ENCODE measurements at places on chromosomes 7 and 10.

DNA sequence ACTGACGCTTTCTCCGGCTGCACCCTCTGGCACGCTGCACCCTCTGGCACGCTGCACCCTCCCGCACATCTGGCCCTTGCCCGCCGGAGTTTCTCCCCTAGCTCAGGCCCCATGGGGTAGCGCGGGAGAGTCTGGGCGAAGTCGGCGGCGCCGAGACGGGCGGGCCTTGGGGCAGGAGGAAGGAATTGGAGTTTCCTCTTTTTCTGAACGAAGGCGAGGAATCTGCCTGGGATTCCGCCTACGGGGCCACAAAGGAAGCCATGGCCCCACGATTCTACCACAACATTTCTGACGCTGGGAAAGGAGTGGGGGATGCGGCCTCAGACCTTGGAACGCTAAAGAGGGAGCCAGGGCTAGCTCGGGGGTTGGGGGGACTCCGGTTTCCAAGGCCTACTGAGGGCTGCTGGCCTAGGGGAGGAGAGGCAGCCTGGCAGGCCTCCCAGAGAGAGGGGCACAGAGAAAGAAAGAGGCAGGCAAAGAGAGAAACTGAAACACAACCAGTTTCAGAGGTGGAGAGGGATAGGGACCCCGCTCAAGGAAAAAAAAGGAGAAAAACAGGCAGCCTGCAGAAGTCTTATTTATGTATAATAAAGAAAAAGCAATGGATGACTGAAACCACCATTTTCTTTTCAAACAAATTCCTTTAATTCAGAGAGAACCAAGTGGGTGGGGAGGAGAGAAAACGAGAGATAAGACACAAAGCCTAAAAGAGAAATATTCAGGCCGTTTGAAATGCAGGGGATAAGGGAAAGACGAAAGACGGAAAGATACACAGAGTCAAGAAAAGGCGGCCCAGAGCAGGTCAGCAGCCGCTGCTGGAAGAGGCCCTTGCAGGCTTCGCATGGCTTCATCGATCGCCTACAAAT is 4.3 kb downstream of the TLX1 start:
- DNase-seq: no peak

GRCh38 chr10:93565446-93565845 is 1.0 kb upstream of the FFAR4 start:
- DNase-seq: no peak

- DNase-seq: no peak
These were observed 6.5 kb upstream of the SNX10 start for GRCh38 chr7:26284995-26285632.

GRCh38 chr7:8434290-8435002 is 1.0 kb downstream of the NXPH1 start:
- no peak for DNase-seq

DNA sequence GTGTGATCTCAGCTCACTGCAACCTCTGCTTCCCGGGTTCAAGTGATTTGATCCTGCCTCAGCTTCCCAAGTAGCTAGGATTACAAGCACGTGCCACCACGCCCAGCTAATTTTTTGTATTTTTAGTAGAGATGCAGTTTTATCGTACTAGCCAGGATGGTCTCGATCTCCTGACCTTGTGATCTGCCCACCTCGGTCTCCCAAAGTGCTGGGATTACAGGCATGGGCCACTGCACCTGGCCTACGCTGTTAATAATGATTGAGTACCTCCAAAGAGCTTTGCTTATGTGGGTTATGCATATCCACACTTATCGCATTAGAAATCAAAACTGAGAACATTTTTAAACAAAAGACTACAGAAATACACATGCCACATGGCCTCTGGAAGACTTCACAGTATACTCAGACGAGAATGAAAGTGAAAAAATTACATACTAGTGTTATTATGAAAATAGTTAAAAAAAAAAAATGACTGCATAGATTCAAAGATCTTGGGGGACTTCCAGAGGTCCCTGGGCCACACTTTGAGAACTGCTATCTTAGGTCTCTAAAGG is 25.4 kb downstream of the RPP38 start:
- DNase-seq: no peak

- no peak for DNase-seq
These were observed 5.9 kb upstream of the IL6 start for GRCh38 chr7:22720791-22721786.

DNA sequence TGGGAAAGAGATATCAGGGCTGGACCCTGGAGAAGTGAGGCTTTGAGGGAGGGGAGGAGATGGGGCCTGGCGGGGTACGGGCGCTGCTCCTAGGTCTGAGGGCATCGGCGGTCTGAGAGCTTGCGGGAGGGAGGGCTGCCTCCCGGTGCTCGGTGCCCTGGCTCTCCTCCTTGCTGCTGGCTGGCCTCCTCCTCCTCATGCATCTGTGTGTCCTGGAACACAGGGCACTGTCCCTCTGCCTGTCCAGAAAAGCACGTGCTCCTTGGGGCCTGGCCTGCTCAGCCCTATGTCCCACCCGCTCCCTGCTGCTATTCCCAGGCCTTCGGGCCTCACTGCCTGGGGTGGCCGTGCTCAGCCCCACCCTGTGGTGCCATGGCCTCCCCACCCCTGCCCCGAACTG is 166.9 kb downstream of the RNF216 start:
- no peak for DNase-seq

DNA sequence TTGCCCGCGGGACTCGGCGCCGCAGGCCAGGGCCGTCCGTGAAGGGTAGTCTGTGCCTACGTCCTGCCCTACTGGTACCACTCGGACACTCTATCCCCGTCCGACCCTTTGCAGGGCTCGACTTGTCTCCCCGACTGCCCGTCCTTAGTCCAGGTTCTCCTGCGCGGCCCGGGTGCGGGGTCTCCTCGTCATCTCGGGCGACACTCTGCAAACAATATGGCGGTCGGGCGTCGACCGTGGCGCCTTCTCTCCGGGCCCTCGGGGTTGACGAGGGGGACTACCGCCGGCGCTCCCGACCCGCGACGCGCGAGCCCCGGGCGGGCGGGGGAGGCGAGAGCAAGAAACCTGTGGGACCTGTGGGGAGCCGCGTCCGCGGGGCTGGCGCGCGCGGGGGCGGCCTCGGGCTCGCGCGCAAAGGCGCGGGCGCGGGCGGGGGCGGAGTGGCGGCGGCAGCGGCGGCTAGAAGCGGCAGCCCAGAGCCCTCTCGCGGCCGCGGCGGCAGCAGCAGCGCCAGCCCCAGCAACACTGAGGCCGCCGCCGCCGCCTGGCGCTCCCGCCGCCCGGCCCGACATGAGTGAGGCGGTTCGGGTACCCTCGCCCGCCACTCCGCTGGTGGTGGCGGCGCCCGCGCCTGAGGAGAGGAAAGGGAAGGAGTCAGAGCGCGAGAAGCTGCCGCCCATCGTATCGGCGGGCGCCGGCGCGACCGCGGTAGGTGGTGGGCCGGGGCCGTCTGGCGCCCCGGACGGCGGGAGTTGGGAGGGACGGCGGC is at the start of gene HECTD2:
TSS of gene HECTD2 (plus strand) at position 476 of the 769 bp plus-strand sequence. CDS start at position 571, 95 bp downstream.
- DNase-seq: peak; percentile 84

DNA sequence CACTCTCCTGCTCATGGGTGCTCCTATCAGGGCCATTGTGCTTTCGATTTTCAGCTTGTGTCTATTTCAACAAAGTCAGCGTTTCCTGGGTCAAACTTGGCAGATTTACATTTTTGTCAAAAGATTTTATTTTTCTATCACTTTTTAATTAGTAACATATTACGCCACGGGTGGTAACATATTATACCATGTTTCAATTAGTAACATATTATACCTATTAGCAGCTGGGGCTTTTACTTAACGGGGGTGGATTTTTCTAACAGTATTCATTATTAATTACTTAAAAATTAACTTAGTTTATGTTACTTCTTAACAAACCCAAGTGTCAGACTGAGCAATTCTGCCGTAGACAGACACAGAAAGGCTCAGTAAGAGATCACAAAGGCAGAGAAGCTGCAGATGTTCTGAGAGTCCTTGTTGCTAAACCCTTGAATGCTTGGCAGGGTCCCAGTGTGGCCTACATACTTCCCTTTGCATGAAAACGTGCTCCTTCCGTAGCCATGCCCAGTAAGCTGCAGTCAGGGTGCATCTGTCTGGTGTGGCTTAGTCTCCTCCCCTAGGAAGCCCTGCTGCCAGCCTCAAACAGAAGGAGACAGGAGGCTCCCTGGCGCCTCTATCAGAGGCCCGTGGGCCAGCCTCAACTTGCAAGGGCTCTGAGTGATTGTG is 263.1 kb upstream of the CXCL12 start:
- DNase-seq: peak; percentile 35

GRCh38 chr10:101287183-101287996 is 58.1 kb upstream of the LBX1 start:
- no peak for DNase-seq

DNA sequence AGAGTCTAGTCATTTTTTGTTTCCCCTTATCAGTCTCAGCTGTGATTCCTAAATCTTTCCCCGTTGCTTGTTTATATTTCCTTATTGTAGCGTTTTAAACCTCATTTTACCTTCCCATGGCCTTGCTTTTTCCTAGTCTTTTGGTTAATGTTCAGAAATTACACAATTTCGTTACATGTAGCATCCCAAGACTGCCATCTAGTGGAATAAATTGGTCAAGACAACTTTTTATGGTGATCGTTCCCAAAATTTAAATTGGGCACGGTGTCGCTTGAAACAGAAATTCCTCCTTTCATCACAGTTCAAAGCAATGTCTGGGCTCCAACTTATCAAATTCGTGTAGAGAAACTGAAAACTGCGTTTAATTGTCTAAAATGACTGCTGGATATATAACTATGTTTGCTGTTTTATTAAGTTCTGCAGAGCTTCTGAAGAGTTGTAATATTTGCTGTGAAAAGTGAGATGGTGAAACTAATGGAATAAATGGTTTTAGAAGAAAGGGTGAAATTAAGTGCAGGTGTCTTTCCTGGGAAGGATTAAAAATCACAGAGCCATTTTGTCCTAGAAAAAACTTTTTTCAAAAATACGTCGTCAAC is 370.2 kb downstream of the PHF14 start:
- DNase-seq: peak; percentile 52

DNA sequence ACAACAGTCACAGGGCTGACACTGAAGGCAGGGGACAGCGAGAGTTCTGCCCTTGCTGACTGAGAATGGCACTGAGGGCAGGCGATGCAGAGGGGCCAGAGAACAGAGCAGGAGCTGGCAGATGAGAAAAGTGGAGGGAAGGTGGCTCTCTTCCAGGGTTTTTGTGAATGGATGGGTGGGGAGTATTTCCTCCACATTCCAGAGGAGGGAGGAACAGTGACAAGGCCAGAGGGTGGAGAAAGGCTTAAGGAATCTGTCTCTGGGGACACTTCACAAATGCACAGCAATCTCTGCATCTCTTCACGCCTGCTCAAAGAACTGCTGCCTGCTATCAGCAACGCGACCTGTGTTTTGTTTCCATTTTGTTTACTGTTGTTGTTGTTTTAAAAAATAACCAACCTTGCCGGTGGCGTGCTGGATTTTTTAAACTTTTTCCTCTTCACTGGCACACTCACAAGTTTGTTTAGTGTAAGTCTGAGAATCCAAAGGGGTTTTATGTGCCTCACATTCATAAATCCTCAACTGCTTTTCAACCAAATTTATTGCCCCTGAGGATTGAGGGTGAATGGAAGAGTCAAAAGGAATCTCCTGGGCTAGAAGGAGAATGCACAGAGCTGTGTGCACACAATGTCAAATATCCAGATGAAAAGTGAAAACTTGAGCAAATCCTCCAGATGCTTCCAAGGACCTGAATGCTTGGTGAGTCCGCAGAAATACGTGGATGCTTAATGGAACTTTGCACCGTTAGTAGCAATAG is 129.3 kb downstream of the GLI3 start:
- peak; percentile 26 for DNase-seq

DNA sequence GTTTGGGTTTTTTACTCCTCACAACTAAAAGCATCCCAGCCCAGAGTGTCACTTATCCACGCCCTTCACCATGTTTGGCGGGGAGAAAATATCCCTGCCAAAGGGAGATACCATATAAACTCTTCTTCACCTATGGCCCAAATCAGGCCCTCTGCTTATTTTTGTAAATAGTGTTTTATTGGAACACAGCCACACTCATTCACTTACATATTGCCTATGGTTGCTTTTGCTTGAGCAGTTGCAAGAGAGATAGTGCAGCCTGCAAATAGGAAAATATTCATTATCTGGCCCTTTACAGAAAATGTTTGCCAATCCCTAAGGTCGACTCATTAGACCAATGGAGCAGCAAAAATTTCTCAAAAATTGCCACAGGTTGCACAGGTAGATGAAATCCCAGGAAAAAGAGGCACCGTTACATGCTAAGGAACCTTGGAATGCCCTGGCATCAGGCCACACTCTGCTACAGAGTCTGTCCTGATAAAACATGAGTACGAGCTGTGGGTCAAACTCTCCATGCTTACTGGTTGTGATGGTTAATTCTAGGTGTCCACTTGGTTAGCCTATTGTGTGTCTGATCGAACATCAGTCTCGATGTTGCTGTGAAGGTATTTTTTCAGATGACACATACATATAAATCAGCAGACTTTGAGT is 7.9 kb upstream of the RASSF4 start:
- no peak for DNase-seq

- no peak for DNase-seq
These were observed 650.3 kb upstream of the GALNT17 start for GRCh38 chr7:70481570-70482123.

- DNase-seq: peak; percentile 42
These were observed 8.0 kb upstream of the ZNRF2 start for GRCh38 chr7:30276203-30276900.

- DNase-seq: peak; percentile 25
These were observed 51.3 kb downstream of the USP6NL start for GRCh38 chr10:11560076-11560709.

DNA sequence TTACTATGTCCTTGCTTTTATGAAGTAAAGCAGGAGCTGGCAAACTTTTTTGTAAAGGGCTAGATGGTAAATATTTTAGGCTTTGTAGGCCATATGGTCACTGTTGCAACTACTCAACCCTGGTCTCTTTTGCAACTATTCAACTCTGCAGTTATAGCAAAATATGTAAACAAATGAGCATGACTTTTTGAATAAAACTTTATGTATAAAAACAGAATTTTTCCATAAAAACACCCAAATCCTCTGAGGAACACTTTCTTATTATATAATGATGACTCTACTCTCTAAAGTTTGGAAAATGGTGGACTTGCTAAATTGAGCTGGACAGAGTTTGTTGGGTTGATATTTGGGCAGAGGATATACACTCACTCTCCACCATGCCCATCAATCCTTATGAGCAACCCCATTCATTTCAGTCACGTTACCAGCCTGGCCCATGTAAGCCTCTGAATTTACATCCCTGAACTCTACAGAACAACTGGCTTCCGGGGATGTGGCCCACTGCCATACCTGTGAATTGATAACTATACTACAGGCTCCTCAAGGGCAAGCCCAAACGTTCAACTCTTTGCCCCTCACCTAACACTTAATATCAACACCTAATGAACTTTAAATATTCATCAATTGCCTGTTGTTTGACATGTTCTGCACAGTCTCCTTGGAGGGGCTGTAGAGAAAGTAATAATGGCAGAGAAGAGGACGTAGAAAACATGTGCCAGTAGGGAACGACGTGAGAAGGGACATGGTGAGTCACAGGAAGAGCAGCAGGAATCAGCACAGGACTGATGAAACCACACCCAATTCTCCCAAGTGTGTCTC is 37.6 kb downstream of the SGMS1 start:
- no peak for DNase-seq

- DNase-seq: no peak
These were observed 24.3 kb downstream of the CTBP2 start for GRCh38 chr10:125136087-125136486.

Measured in right lung (tissue), 10 donors.